ENCODE measurements at places on chromosomes 4 and X.

DNA sequence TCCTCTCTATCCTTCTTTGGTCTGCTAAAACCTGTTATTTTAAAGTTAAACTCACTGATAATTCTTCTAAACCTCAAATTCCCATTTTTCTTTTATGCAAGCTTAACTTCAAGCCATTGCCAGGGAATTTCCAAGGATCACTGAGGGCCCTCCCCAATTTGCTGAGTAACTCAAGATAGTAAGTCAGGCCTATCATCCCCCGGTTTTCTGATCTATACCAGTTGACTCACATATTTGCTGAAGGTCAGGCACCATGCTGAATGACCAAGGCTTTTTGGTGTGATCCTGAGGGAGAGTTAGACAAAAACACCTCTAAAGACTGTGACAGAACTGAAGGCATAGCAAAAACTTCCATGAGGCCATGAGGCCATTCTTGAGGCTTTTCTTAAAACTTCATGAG, 1301.9 kb downstream of the PCDH7 start:
- no peak for DNase-seq

DNA sequence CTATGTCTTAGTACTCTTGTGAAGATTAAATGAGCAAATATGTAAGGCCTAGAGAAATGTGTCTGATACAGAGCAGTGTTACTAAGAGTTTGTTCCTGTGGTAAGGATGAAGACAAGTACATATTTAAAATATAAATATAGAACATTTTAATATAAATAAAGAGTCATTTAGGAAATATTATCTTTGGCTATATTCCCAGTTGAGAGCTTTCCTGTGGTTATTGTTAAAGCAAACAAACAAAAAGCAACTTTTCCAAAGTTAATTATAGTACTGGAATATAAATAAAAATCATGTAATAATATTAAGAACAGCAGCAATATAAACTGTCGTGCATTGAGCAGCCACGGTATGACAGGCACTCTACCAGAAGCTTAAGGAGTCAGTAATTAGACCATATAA, 472.5 kb downstream of the INPP4B start:
- no peak for DNase-seq

DNA sequence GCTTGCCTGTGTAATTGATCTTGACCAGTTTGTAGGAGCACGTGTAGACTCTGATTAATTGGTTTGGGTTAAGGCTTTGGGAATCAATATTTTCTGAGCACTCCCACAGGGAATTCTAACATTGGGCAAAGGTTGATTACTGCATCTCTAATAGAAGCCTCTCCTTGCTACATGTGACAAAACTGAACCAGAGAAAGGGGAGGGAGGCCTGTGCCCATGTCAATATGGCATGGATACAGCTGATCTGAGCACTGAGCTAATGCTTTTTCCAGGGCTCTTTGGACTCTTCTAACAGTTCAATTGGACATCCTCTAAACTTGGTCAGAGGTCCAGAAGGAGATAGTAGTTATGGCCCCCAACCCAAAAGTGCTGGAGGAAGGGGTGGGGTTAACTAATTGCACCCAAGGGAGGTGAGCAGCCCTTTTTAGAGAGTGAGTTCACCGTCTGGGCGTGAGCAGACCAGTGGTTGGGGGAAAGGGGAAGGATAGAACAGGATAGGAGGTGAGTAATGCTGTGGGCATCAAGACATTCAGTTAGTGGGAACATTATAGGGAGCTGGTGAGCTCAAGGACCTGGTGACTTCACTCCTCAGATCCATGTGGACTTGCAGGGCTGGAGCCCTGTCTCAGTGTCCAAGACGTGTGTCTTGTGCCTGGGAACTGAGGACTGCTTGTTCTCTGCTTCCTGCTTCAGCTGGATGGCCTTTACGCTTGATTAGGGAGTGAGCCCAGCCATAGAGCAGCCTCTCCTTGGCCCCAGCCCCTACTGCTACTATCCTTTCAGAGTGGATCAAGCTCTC, 22.8 kb downstream of the MSN start:
- peak; percentile 36 for DNase-seq

GRCh38 chrX:153924149-153924861, 1.8 kb downstream of the ARHGAP4 start:
- DNase-seq: no peak

DNA sequence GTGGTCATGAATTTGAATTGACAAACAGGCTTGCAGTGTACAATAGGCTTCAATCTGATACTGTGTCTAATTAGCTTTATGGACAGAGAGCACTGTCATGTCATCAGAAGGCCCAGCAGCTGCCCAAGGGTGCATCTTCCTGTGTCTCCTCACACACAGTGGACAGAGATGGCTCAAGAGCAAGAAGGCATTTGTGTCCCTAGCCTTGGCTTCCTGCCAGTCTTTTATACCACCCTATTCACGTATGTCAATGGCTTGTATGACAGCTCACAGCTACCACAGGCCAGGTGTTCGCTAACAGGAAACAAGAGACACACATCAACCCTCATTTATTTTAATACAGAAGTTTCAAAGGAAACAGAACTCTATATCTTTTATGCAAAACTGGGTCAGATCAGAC, 874.0 kb upstream of the AGA start:
- no peak for DNase-seq

DNA sequence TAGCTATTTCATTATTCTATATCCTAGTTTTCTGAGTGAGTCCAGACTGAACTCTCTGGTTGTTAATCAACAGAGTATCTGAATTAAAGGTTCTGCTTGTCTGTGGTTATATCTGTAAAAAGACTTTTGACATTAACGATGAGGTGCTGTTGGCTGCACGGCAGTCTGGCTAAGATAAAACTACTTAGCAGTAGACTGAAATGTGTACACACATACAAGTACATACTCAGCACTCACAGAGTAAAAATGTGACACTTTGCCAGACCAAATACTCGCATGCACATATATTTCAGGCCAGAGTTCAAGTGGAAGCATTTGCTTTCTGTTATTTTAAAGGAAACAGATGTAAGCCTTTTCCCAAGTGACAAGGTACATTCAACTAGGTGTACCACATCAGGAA, 80.5 kb downstream of the PRDM5 start:
- DNase-seq: peak; percentile 64

DNA sequence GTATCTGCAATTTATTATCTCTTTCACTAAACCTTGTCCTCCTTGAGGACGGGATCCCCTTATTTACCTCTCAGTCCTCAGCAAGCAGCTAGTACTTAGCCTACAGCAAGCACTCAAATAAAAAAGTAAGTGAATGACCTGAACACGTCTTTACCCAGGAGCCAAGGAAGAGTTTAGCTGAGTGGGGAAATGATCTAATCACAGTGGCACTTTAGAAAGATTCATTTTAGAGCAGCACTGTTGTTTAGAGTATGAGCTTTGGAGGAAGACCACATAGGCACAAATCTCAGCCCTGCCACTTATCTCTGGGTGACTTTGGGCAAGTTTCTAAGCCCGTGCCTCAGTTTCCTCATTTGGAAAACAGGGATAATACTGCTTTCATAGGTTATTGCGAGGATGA, 2.7 kb downstream of the FAM120C start:
- DNase-seq: no peak

GRCh38 chr4:25638806-25639205, 16.8 kb upstream of the SLC34A2 start:
- peak; percentile 14 for DNase-seq

DNA sequence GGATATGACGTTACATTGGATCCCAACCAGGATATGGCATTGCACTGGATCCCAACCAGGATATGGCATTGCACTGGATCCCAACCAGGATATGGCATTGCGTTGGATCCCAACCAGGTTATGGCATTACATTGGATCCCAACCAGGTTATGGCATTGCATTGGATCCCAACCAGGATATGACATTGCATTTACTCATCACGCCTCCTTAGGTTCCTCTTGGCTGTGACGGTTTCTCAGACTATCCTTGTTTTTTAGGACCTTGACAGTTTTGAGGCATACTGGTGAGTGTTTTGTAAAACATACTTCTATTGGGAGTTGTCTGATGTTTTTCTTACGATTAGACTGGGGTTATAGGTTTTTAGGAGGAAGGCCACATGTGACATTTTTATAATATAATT, 5.4 kb upstream of the ACSL1 start:
- no peak for DNase-seq

DNA sequence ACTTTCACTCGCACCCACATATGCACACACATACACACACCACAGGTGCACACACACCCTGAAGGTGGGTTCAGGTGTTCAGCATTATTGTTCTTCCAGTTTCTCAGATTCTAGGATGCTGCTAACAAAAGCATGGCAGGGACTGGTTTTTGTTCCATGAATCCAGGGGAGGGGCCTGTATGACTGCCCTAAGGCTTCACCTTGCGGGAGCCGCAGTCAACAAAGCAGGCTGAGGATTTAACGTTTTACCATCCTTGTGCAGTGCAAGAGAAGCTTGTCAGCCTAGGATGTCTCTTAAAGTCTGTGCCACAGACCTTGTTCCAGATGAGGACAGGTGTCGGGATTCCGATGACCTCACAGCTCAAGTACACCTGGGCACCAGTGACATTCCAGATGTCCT, 61.8 kb downstream of the POLR2B start:
- no peak for DNase-seq

DNA sequence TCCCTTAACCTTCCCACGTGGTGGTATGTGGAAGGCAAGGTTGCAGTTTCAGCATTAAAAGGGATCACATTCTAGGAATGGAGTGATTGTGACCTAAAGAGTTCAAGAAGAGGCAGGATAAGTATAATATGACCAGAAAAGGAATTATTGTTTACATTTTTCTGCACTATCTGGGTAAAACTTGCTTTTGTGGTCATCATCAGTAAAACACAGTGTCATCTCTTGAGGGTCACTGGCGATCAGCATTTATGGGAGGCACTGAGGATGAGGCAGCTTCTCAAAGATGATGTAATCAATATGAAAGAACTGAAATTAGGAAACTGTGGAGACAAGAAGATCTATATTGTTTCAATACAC, 88.7 kb downstream of the CFAP299 start:
- no peak for DNase-seq

DNA sequence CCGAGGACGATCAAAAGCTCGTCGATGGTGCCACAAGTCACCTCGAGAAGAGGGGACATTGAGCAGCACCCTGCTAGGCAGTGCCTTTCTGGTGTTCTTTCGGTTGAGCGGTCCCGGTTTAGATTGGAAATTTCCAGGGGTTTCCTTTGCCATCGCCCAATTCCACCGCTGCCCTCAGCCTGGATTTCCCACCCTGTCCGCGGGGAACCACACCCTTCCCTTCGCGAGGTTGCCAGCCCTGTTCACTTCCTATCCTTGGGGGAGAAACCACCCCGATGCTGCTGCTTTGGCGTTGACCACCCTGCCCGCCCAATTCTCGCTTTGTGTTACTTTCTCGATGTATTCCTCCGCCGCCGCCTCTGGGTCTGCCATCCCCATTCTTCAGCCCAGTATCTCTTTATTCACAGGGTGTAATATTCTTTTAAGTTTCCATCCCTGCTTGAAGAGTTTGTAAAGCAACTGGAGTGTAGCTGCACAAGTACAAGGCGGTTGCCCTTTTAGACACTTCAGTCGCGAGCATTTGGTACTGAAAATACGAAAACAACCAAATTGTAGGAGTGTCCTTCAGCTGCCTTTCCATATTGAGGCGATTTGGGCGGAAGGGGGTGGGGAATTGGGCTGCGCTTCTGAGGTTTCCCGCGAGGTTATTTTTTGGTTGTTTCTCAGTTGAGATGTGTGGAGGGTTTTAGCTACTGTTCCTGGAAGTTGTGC, 1.1 kb downstream of the OGT start:
- peak; percentile 40 for DNase-seq

DNA sequence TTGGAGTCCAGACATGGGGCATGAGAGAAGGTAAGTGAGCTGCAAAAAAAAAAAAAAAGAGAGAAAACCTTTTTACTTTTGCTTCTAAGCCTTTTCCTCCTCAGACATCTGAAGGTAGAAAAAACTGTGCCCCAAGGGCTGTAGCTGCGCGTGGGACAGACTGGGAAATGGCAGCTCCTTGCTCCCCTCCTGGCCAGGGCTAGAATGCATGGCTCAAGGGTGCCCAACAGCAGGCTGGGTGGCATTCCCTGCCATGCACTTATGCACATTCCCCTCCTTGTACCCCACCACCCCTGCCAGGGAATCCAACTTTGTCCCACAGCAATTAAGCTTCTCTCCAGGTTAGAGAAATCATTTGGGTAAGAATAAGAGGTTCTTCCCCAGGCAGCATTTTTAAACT, 421.2 kb downstream of the TRAM1L1 start:
- no peak for DNase-seq

- no peak for DNase-seq
Measured at GRCh38 chrX:54820737-54821136, 13.2 kb downstream of the MAGED2 start.

DNA sequence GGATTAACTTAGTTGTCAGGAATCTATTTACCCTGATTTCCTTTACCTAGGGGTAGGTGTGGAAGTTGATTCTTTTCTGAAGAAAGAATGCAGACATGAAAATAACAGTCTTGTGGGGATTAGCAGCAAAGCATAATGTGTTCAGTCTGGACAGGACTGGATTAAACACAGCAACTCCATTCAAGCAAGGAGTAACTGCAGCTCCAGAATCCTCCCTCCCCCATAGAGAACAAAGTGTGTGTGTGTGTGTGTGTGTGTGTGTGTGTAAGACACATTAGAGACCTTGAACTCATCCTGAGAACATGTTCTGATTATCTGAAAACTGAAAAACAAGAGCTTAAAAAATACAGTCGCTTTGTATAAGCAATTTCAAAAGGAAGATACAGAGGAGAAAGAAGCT, 9.3 kb downstream of the C4orf54 start:
- DNase-seq: no peak

- no peak for DNase-seq
Measured at GRCh38 chr4:112954286-112954685, 95.2 kb upstream of the ANK2 start.

DNA sequence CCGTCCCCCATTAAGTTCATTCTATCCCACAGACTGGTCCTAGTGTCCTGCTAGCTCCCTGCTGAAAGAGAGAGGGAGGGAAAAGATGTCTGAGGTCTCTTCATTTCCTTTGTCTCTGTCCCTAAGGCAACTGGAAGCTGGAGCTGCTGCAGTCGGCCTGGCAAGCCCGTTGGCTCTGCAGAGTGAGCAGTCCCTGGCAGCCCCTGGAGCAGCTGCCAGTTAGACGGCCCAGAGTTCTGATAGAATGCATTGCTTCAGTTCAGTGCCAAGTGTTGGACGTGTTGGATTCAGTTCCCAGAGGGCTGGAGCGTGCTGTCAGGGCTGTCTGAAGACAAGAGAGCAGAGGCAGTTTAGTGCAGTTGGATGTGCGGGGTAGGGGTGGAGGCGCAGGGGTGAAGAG, 975 bp downstream of the KCNE5 start:
- peak; percentile 31 for DNase-seq

DNA sequence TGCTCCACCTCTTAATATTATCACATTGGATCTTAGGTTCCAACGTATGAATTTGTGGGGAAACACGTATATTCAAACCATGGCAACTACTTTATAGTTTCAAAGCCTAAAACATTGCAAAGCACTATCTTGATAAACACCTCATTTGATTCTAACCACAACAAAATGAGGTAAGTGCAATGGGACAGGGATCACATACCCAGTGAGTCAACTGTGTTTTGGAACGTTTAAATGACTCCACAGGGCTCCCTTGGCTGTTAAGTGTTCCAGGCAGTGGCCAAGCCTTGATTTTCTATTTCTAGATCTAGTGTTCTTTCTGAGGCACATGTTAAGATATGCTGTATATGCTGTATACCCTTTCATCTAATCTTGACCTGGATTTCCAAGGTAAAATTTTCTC, 54.5 kb upstream of the C1QTNF7 start:
- no peak for DNase-seq

GRCh38 chrX:49176421-49177326, 5.0 kb downstream of the PLP2 start:
- no peak for DNase-seq

- no peak for DNase-seq
Measured at GRCh38 chr4:153159016-153159415, 45.2 kb upstream of the TRIM2 start.
